ENCODE measurements at places on chromosomes 12 and 14.
A peak's percentile ranks its signal among the peaks of the same experiment; 100 is the strongest.

GRCh38 chr12:31118347-31119191 is 44.9 kb downstream of the DDX11 start:
- DNase-seq = peak; percentile 39

DNA sequence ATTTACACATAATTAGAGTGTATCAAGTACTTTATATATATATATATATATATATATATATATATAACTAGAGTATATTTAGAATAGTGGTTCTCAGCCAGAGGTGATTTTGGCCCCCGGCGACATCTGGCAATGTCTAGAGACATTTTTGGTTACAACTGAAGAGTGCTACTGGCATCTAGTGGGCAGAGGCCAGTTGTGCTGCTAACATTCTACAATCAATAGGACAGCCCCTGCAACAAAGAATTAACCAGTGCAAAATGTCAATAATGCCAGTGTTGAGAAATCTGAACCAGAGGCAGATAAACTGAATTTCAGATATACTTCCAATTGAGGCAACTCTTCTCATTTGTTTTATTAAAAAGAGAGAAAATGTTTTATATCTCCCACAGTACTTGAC is 8.9 kb downstream of the GTF2A1 start:
- DNase-seq = no peak

- no peak for DNase-seq
Measured at GRCh38 chr12:62332598-62332997, 72.4 kb downstream of the USP15 start.

DNA sequence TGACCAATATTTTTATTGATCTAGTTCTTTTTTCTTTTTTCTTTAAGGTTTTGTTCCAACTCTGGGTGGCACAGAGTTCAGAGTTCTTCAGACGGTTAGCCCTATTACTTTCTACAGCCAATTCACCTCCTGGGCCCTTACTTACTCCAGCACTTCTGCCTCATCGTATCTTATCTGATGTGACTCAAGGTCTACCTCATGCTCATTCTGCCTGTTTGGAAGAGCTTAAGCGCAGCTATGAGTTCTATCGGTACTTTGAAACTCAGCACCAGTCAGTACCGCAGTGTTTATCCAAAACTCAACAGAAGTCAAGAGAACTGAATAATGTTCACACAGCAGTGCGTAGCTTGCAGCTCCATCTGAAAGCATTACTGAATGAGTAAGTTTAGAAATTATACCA is 64.7 kb downstream of the VEZT start:
- no peak for DNase-seq

DNA sequence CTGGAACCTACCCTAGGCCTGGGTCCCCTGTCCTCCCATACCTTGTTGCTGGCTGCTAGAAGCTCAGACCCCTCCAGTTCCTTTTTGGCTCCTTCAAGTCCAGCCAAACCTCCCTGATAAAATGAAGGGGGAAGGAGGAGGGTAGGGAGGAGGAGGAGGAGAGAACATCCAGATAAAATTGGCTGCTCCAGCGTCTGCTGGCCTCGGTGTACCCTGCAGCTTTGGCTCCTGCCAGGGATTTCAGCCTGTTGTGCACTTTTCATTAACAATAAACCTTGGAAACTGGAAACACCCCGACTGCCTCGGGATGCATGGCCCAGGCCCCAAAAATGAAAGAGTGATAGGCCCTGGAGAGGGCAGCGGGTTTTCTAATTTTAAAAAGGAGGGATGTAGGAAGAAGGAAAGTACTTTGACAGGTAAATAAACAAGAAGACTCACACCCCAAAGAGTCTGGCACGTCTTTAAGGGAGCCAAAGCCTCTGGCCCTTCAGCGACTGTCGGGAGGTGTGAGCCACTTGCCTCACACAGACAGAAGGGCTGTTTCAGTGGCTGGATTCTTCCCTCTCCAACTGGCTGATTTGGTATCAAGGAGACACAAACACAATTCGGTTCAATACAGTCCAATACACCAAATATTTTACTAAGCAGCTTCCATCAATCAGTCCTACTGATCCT is 49.8 kb downstream of the NUAK1 start:
- no peak for DNase-seq

- DNase-seq = no peak
Measured at GRCh38 chr12:14802247-14802646, 1.0 kb downstream of the WBP11 start.

GRCh38 chr12:45725631-45726602 is 3.6 kb upstream of the ARID2 start:
- no peak for DNase-seq

- DNase-seq = no peak
Measured at GRCh38 chr12:106108185-106108835, 30.4 kb downstream of the NUAK1 start.

- DNase-seq = no peak
Measured at GRCh38 chr12:131604859-131605258, 106.0 kb upstream of the SFSWAP start.

- no peak for DNase-seq
Measured at GRCh38 chr12:124689631-124690030, 122.2 kb upstream of the NCOR2 start.

DNA sequence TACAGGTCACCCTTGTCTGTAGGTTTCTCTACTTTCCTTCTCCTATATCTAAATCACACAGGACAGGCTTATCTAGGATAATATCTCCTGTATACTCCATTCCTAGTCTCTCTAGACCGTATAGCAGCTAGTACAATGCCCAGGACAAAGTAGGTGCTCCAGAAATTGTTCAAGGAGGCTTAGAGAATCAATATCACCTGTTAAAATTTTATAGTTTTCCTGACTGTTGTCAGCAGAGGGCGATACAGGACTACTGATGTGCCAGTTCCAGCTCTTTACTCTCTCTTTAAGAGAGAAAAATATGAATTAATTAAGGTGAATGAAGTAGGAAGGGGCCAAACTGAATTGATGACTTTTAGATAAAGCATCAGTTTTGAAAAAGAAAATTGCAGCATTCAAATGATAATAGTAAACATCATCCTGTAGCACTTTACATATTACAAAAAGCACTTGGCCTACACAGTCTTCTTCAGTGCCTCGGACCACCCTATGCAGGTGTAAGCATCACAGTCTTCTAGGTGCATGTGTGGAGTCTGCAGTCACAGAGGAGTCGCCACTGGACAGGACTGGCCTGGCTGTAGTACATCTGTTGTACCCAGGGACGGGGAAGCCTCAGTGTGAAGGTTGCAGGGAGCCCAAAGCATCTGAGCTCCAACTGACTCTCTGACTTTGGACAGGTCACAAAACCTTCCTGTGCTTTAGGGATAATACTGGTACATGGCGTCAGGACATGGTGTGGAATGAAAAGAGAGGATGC is 61.9 kb upstream of the MAX start:
- DNase-seq = no peak

DNA sequence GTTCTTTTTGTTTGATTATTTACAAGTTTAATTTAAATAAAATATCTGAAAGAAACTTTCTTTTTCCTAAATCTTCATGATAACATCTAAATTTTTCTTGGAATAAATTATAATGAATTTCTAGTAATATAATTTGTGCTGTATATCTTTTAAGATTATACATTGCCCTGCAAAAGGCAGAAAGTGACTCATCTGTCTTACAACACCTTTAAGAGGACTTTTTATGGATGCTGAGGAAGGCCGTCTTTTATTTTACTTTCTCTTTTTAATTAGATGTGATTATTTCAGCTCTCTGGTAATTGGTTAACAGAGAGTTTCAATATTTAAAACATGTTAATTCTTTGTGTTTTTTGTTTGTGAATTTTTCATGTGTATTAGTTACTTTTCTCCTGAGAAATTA is 598.4 kb downstream of the RPL10L start:
- DNase-seq = no peak

Measured in iPS DF 6.9 (cell line).